Body of pancreas (tissue), 4 donors: ENCODE measurements at places on chromosomes 1 and 21.

DNA sequence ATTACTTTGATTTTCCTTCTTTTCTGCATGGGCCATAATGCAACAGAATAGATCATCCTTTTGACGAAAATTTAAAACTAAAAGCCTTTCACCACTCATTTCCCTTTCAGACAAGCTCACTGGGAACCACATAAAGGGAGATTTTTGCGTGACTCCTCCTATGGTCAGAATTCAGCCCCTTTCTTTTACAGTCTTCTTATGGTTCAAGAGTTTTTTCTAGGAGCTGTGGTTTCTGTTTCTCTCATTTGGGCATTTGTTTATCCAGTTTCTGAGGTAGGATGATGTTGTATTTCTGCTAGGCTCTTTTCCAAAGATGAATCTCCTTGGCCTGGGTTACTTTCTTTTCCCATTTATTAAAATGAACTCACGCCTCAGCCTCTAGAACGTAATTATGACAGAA is 16.9 kb downstream of the RGS1 start:
- DNase-seq, result no peak

DNA sequence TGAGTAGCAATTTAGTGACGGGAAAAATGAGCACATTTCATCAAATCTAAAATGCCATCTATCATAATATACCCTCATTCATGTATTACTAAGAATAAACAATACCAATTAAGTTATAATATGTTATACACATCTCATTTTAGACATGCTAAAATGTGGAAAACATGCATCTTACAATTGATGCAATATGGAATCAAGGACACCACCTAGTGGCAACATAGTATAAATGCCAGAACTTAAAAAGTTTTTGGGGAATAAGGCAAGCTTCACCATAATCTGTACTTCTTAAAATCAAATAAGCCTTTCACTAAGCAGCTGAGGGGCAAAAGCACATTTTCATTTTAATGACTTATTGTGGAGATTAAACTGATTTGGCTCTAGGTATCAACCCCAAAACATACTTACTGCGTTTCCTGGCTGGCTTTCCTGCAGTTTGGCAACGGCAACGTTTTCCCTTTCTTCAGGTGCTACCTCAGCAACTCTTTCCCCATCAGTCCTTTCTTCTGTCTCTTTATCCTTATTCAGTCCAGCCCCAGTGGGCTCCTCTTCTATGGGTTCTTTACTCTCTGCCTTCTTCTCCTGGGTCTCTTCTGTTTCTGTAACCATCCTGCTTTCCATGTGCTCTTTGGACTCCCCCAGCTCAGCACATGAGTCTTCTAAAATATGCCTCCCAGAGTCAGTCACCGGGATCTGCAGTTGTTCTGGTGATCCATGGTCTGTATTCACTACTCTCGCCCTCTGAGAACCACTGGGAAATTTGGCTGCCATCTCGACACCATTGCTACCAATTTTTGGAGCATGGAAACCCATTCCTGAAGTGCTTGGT is 11.4 kb downstream of the SDE2 start:
- DNase-seq, result no peak

DNA sequence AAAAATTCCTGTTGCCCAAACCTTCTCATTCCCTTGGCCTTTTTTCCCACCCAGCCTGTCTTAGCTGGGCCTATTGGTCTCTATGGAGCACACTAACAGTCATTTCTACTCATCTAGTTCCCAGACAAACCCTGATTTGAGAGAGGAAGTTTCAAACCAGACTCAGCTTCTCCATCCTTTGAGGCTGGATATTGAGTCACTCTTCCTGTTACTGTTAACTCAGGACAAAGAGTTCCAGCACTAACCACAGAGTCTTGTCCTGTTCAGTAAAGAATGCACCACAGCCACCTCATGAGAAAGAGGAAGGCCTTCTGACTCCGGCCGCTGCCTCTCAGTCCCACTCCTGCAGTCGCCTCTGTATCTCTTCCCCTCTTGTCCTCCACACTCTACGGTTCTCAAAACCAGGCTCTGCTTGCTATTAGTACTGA is 137.8 kb downstream of the PTPRC start:
- DNase-seq, result peak; percentile 11

DNA sequence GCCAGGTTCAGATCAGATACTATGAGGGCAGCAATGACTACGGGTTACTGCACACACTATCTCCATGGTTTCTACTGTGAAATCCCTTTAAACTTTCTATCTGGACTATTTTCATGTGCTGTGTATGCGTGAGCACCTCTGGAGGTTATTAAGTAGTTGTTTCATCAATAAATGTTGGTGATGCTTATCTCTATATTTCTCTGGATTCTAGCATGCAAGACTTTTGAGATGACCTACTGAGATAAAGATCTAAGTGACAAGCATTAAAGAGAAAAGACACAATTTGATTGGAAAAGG is 194.0 kb downstream of the NRIP1 start:
- DNase-seq, result no peak

GRCh38 chr1:22319608-22320007 is 132.0 kb upstream of the ZBTB40 start:
- DNase-seq, result no peak

GRCh38 chr1:22283596-22283995 is 140.7 kb upstream of the WNT4 start:
- DNase-seq, result no peak

- no peak for DNase-seq
These were observed 128.8 kb downstream of the KCNJ6 start for GRCh38 chr21:37787456-37787855.

GRCh38 chr1:27804791-27805190 is 25.8 kb upstream of the PPP1R8 start:
- DNase-seq, result no peak
